ENCODE measurements at places on chromosomes 1 and 21.

DNA sequence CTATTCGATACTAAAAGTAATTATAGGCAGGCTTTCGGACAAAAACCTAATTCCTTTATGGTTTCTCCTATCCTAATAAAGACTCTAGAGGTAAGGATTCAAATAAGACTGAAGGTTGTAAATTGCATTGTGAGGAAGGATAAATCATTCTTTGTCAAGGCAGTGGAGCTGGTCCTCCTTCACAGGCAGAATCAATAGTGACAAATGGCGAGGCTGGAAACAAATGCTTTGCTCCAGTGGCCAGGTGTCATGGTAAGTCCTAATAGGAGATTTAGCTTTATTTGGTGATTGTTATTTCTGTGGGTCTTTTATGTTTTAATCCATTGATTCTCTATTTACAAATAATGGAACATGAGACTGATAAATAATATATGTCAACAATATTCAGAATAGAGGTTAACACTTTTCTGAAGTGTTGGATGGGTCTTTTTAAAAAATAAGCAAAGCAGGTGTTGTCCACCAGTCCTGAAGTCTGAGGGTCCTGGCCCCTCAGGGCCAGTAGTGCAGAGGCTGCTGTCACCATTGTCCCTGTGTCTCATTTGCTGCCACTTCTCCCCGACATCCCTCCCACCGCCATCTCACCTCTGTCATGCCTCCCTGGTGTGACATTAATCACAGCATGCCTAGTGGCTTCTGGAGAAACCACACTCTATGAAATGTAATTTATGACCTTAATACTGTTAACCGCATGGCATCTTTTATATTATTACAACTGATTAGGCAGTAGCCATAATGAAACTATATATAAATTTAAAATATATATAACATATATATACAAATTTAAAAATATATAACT, 120.9 kb upstream of the MAGI3 start:
- no peak for DNase-seq

DNA sequence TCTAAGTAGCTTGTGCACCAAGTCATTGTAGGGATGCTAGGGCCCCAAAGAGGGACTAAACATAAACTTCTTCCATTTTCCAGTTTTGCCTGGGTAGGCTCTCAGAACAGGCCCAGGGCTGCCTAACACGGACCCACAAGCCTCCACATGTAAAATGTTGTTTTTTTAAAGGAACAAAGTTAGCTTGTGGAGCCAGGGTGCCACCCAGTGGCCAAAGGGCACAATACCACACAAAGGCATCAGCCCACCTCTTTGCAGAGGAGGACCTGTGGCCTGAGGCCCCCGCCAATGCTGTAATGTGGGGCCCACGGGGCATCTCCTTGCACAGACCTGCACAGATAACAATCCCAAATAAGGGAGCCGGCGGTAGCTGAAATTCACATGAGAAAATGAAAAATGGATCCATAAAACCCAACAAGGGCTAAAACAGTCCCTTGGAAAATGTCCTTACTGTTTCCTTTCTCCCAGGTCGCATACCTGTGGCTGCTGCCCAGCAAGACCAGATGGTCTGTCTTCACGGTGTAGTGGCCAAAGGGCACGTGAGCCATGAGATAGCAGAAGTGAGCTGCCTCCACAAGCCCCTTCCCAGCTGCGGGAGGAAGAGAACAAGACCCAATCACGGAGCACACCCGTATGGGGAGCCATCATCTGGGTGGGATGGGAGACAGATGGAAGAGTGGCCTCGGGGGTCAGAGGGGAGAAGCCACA, 23.8 kb downstream of the SEC16B start:
- no peak for DNase-seq

GRCh38 chr1:245552331-245552730, 397.5 kb downstream of the KIF26B start:
- DNase-seq: no peak

DNA sequence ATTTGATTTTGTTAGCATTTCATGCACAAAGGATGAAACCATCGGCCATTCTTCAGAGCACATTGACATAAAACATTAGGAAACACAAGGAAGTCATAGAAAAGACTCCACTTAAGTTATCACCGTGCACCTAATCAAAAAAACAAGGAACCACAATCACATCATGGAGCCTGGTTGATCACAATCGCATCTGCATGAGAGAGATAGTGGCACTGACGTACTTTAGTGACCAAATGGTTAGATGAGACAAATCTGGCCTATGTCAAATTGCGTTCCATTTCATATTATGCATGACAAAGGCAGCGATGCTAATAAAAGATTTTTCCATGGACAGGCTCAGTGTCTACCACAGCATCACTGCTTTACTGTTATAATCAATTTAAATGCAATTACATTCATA, 571.8 kb upstream of the ADGRL2 start:
- DNase-seq: no peak
